NCI-H1694 (cell line): ENCODE measurements at places on chromosomes 16 and 17.
A peak's percentile ranks its signal among the peaks of the same experiment; 100 is the strongest.

- DNase-seq = no peak
These were observed 8.6 kb downstream of the MED9 start for GRCh38 chr17:17485420-17485819.

DNA sequence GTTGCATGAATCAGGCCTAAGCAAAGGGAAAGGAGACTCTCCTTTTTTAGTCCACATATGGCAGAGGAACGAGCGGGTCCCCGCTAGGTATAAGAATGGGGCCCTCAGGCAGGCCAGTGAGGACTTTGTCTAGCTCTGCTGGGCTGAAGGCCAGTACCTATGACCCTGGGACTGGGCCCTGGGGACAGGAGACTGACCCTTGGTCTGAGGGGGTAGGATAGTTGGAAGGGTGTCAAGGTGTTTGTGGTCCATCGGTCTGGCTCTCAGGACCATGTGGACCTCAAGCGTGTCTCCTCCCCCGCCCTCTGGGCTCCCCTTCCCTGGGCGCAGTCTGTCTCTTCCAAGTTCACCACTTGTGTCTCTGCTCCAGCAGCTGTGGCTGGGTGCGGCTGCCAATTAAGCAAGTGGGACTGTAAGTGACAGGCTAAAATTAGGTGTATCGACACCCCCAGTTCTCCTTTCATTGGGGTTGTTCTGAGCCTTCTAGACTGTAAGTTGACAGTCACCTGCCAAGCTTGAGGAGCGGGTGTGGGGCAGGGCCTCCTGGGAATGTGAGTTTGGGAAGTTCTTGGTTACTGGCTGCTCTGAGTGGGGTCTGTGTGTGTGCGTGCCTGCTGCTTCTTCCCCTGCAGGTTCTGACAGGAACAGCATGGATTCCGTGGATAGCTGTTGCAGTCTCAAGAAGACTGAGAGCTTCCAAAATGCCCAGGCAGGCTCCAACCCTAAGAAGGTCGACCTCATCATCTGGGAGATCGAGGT, 24.5 kb downstream of the AKAP1 start:
- DNase-seq = no peak

- no peak for DNase-seq
These were observed 104.3 kb downstream of the BCAS3 start for GRCh38 chr17:60781880-60782412.

DNA sequence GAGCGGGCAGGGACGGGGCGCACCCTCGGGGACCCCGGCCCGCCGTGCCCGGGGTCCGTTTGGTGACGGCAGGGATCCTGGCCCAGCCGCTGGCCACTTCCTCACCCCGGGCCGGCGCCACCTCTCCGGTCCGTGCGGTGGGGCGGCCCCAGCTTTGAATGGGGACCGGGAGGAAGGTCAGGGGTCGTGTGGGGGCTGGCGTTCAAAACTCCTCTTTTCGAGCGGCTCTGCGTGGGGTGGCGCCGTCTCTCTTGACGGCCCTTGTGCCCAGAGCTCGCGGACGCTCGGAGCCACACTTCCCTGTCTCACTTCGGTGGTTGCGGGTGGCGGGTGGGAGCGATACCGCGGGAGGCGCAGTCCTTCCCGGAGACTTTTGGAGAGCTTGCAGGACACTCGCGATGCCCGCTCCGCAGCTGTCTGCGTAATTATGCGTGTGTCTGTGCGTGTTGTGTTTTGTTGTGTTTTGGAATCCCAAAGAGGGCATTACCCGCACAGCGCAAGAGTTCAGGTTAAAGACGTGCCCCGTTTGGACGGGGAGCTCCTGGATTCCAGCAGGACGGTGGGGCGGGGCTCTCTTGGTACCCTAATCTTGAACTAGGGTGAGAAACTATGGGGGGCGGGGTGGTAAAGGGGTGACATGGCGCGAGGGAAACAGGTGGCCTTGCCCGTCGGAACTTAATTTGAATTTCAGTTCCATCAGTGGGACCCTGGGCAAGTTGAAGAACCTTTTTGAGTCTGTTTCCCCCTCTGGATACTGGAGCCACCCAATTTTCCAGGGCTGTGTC, 637 bp downstream of the PLCG2 start:
- DNase-seq = no peak

DNA sequence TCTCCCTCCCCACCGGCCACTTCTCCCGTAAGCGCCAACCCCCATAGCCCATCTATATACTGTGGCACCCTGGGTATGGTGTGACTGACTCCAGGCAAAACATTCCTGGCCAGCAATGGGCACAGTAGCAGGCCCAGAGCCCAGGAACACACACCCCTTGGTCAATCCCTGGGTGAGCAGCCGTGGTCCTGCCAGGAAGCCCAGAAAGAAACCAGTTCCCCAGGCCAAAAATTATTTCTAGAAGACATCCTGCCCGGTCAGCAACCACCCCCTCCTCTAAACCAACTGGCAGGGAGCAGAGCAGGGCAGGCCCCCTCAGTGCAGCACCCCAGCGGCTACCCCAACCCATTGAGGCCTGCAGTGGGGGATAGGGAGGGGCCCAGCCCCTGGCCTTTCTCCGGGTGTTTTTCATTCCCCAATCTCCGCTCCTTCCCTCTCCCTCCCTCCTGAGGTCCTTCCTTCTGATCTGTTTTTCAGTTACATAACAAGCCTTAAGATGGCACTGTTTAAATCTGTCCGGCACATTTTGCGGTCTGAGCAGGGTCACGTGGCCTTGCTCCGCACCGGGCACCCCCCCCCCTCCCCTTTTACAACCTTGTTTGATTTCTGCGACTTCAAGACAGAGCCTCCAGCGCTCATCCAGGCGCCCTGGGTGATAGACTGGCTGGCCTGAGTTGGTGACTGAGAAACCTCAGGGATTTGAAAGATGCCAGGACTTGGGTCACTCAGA, 2.0 kb downstream of the NPTX1 start:
- no peak for DNase-seq

GRCh38 chr16:4982056-4982867, 24.1 kb downstream of the SEC14L5 start:
- no peak for DNase-seq

- DNase-seq = no peak
These were observed 12.8 kb upstream of the AKTIP start for GRCh38 chr16:53515811-53516210.

DNA sequence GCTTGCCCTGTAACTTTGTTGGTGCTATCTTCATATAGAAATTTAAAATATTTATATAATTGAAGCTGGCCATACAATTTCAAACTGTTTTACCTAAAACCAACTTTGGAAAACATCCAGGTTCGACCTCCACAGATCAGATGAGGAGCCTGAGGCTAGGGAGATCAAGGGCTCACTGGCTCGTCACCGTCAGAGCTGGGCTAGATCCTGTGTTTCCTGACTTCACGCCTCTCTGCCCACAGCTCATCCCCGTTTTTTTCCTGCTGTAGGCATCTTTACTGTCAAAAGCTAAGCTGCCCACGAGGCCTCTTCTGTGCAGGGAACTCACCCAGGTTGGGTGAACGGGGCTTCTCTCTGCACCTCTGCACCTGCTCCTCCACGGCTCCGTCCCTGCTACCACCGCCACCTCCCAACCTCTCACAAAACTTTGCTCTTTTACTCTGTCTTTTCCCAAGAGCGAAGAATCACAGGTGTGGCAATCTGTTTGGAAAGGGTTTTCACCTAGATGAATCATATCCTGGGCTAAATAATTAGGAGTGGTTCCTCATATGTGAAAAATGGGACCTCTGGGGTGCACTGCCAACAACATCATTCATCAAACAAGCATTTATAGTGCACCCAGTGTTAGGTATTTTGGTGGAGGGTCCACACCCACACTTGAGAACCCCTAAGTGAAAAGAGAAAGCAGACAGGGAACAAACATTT, 24.8 kb upstream of the KDM6B start:
- DNase-seq = no peak

- DNase-seq = no peak
These were observed 12.0 kb downstream of the VAC14 start for GRCh38 chr16:70788668-70789594.

- DNase-seq = no peak
These were observed 37.9 kb upstream of the LRRC75A start for GRCh38 chr17:16529906-16530305.

- DNase-seq = no peak
These were observed 40.6 kb downstream of the PRMT7 start for GRCh38 chr16:68351463-68351862.

GRCh38 chr17:17071531-17072360, 29.5 kb downstream of the MPRIP start:
- DNase-seq = no peak

GRCh38 chr17:39517224-39517623, 55.9 kb downstream of the CDK12 start:
- DNase-seq = no peak

- DNase-seq = no peak
These were observed 591 bp downstream of the PSMD7 start for GRCh38 chr16:74297145-74297665.

DNA sequence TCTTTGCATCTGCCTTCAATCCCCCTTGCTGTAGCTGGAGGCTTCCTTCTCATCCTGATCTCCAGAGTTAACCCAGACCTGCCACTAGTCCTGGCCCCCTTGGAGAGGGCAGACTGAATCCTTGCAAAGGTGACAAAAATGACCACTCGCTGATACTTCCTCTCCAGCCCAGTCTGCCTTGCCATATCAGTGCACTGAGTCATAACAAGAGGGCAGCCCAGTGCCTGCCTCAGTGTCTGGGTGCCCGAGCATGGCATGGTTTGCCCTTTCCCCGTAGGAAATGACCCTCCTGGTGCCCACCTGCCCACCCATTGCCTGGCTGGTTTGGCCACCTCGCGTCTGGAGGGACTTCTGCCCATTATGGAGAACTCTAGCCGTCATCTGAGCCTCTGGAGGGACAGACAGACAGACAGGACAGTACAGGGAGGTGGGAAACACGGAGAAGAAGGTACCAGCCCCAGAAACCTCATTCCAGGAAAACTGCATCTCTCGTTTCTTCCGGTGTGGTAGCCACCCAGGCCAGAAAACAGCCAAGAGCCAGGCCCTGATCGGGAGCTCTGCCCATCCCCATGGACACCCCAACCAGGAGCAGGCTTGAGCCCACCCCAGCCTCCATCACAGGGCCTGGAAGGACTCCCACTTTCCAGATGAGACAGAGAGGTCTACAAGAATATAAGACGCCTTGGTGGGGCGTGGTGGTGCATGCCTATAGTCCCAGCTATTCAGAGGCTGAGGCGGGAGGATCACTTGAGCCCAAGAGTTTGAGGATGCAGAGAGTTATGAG, 71.5 kb downstream of the SCNN1B start:
- no peak for DNase-seq

GRCh38 chr17:16353317-16354174, at the start of gene CENPV:
CENPV (minus strand) TSS chr17:16353469; CDS start chr17:16353436, 33 bp downstream.
- DNase-seq = no peak

- no peak for DNase-seq
These were observed 4.4 kb downstream of the KRT27 start for GRCh38 chr17:40777971-40778370.

DNA sequence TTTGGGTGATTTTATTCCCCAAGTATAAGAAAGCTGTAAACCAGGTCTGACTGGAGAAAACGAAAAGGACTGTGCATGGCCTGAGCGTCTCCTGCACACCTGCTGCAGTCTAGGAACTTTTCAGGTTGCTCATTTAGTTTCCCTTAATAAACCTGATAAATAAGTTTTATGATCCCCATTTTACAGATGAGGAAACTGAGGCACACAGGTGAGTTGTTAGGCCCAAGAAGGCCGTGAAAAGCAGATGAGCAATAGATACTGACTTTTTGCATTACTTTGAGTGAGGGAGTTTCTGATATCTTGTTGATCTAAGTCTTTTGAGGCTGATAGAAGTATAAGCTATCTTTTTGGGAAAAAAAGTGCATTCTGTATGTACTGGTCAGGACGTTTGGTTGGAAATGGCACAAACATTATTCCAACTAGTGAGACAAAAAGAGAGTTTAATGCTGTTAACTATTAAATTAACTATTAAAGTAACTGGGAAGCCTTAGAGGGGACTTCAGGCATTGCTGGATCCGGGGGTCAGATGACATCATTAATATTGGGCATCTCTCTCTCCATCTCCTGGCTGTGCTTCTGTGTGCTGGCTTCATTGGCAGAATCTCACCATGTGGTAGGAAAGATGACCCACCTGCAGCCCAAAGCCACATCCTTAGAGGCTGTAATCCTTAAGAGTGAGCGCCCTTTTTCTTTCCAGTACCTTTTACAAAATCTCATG, 163.4 kb downstream of the CMIP start:
- DNase-seq = no peak

DNA sequence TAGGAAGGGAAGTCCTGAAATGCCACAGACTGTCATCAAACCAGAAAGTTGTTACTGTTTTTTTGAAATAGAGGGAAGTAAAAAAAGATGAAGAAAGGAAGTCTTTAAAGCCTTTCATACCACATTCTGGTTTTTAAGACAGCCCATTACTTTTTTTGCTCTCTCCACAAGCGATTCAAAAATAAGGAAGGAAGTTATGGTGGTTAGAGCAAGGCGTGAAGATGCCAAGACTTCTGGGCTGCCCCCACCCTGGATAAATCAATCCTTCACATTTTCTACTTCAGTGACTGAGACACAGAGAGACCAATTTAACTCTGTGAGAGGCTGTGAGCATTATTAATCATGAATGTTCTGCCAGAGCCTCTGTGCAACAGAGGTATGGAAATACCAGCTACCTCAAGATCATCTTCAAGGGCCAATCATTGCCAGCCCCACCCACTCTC, 82.3 kb upstream of the BCAR1 start:
- no peak for DNase-seq

GRCh38 chr17:66540131-66540781, 237.8 kb downstream of the PRKCA start:
- DNase-seq = no peak

DNA sequence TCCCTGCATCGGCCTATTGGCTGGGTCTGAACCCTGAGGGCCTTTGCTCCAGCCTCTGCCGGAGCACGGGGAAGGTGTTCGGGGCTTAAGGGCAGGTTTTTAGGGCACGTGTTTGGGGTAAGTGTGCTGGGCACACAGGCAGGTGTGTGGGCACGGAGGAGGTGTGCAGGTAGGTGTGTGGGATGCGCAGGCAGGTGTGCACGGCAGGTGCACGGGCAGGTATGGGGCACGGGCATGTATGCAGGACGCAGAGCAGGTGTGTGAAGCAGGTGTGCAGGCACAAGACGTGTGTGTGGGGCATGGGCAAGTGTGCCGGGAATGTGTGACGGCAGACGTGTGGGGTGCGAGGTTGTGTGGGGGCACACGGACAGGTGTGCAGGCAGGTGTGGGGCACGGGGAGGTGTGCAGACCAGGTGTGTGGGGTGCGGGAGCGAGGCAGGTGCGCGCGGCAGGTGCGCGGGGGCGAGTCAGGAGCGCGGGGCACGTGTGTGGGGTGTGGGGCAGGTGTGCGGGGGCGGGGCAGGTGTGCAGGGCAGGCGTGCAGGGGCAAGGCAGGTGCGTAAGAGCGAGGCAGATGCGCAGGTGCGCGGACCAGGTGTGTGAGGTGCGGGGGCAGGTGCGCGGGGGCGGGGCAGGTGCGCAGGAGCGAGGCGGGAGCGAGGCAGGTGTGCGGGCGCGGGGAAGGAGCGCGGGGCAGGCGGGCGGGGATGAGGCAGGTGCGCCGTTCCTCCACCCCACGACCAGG, 28.6 kb upstream of the METRNL start:
- DNase-seq = no peak

GRCh38 chr17:79698146-79698846, 32.4 kb upstream of the ENPP7 start:
- no peak for DNase-seq

GRCh38 chr16:56874800-56875199, 9.8 kb downstream of the SLC12A3 start:
- DNase-seq = no peak

GRCh38 chr16:14321542-14321941, 250.4 kb downstream of the MRTFB start:
- peak; percentile 89 for DNase-seq

GRCh38 chr17:67137026-67137370, 92.6 kb downstream of the CACNG1 start:
- DNase-seq = no peak
